ENCODE measurements at places on chromosomes 3 and 15.

GRCh38 chr3:52095990-52096775 lies 39.8 kb upstream of the DUSP7 start:
- DNase-seq: no peak

- DNase-seq: no peak
Observed at GRCh38 chr3:105542282-105543019, 175.7 kb downstream of the ALCAM start.

- DNase-seq: no peak
Observed at GRCh38 chr3:55307622-55308021, 179.5 kb downstream of the WNT5A start.

DNA sequence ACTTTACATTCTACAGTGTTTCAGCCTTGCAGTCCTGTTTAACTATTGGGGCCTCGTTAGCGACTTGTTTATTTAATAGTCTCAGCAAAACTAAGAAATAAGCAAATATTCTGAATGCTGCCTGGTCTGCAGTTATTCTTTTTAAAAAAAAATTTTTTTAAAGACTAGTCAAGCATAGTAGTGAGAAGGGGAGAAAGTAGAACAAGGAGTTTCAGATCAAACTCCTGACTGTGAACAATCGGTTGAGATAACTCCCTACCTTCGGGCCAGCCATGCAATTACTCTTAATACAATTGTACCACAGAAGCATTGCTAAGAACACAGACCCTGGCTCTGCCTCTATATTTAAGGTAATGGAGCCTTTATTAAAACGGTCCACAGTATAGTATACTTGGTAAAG lies 5.8 kb upstream of the DUT start:
- no peak for DNase-seq

- peak; percentile 28 for DNase-seq
Observed at GRCh38 chr3:52299879-52300611, 12.4 kb downstream of the GLYCTK start.

DNA sequence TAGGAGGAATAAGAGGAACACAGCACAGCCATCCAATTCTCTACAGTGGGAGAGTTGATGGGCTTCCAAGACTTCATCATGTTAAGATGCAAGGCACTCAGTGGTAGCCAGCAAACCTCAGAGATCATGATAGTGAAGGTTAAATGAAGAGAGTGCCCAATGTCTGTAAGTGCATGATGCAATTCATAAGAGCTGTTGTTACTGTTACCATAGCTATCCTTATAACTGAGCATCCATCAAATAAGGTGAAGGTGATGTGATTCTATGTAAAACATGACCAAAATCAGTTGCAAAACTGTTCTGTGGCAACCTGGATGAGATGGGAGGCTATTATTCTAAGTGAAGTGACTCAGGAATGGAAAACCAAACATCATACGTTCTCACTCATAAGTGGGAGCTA lies 289.7 kb downstream of the MAGI1 start:
- no peak for DNase-seq

DNA sequence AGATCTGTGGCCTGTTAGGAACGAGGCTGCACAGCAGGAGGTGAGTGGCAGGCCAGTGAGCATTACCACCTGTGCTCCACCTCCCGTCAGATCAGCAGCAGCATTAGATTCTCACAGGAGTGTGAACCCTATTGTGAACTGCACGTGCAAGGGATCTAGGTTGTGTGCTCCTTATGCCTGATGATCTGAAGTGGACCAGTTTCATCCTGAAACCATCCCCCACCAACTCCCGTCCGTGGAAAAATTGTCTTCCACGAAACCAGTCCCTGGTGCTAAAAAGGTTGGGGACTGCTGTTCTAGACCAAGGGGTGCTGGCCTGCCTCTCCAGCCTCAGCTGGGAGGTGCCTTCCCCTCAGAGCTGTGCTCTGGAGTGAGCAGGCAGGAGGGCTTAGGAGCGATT lies 61.4 kb downstream of the RPLP1 start:
- no peak for DNase-seq

GRCh38 chr15:100588638-100589242 lies 13.2 kb downstream of the LINS1 start:
- peak; percentile 35 for DNase-seq

DNA sequence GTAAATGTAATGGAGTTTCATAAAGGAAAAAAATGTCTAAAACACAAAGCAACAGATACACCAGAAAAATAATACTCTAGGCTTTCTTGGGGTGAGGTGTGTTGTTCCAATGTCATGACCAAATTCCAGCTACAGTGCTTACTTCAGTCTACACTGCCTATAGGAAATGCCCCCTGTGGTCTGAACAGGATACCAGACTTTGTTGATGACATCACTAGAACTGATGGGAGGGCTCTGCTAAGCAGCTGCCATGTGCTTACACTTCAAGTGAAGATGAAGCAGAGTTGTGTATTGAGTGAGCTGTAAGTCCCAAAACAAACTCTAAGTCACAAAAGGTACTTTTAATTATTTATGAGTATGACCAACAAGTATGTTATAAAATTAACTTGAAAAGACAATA lies 456.1 kb upstream of the IL12A start:
- peak; percentile 17 for DNase-seq

DNA sequence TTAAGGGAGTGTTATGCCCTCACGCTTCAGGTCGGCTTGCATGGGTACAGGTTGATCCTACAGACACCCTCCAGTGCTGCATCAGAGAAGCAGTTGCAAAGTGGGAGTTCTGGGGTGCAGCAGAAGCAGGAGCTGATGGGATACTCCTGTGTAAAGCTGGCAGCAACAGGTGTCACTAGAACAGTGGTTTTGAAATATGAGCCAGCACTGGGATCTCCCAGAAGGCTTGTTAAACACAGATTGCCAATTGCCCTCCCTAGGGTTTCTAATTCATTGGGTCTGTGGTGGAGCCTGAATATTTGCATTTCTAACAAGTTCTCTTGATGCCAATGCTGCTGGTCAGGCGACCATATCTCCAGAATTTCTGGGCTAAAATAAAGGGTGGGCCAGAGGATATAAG lies 350.4 kb downstream of the CLSTN2 start:
- DNase-seq: no peak

- DNase-seq: peak; percentile 40
Observed at GRCh38 chr3:184134746-184135148, 411 bp upstream of the EIF2B5 start.

GRCh38 chr3:16369276-16369675 lies 104.3 kb downstream of the OXNAD1 start:
- no peak for DNase-seq

DNA sequence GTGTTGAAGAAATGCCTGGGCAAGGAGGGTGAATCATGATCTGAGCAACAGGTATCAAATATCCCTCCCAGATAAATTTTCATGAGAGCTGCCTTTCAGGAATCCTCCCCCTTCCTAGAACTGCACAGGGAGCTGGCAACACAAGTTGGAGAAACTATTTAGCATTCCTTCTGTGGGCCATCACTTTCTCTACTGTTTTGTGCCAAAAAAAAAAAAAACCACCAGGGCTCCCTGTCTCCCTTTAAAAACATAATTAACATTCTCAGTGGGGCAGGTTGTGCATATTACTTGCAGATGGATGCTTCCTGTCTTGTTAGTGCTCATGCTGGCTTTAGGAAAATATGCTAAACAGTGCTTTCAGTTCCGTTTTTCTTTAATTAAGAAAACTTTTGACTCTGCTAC lies 234.9 kb upstream of the LMCD1 start:
- DNase-seq: no peak

DNA sequence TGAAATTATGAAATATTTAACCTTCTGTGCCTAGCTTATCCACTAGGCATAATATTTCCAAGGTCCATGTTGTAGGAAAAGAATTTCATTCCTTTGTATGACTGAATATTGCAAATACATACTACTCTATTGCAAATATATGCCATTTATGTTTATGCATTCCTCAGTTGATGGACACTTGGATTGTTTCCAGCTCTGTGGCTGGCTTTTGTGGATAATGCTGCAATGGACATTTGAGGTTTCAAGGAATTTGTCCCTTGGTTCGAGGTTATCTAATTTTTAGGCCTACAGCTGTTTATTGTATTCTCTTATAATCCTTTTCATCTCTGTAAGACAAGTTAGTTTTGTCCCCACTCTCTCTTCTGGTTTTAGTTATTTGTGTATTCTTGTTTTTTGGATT lies 7.7 kb upstream of the AADACL2 start:
- DNase-seq: peak; percentile 54

GRCh38 chr3:9883706-9884554 lies 3.9 kb upstream of the CIDEC start:
- DNase-seq: peak; percentile 78

DNA sequence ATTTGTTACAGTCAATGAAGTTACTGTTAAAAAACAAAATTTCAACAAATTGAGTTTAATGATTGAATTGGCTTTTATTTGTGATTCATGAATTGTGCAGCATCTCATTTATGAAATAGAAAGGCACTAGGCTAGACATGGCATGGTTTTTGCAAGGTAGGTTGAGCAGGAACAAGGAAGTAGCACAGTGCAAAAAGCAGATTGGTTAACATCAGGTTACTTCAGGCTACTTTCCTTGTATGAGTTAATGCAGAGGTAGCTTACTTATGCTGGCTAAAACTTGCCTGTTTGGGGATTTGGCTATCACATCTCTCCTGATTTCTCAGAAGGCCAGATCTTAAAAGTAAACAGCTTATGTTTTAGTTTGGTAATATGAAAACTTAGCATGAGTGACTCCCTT lies 23.0 kb upstream of the SV2B start:
- DNase-seq: no peak

- no peak for DNase-seq
Observed at GRCh38 chr3:126758026-126758425, 54.0 kb downstream of the CHCHD6 start.

GRCh38 chr3:124845406-124845805 lies 41.8 kb downstream of the ITGB5 start:
- DNase-seq: peak; percentile 93

GRCh38 chr3:175149675-175150074 lies 290.5 kb downstream of the NAALADL2 start:
- no peak for DNase-seq

- no peak for DNase-seq
Observed at GRCh38 chr3:133478624-133479023, 78.8 kb downstream of the BFSP2 start.

DNA sequence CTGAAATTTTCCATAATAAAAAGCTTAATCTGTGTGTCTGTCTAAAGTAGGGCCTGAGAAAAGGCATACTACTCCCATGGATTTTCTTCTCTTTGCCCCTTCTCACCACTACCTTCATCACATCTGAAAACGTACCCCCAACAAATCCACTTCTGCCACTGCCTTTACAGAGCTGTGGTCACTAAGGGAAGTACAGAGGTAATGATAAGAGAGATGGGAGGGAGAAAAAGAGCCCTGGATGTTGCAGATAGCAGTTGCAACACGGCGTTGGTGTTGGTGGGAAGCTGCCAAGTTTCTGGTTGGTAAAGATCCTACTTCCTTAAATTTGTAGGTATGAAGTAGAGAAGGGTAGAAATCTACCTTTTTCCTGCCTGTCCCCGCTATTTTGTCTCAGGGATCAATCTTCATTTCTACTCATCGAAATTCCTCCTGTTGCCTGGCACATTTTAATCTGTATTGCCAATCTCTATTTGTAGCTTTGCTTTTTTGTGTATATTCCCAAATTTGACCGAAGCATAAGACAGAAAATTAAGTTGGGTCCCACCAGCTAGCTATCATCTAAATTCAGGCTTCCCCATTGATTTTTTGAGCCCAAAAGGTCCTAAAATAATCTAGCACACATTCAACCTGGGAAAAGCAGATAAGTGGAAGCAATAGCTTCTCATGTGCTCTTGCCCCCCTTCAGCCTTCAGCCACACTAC lies 102.9 kb downstream of the TFDP2 start:
- DNase-seq: no peak

GRCh38 chr3:168581771-168582225 lies 486.1 kb upstream of the GOLIM4 start:
- no peak for DNase-seq

GRCh38 chr15:89836267-89837133 lies 21.8 kb upstream of the ANPEP start:
- DNase-seq: peak; percentile 95

GRCh38 chr3:148512648-148513047 lies 185.1 kb upstream of the AGTR1 start:
- DNase-seq: no peak

- peak; percentile 80 for DNase-seq
Observed at GRCh38 chr3:5016211-5017161, 37.2 kb downstream of the BHLHE40 start.

DNA sequence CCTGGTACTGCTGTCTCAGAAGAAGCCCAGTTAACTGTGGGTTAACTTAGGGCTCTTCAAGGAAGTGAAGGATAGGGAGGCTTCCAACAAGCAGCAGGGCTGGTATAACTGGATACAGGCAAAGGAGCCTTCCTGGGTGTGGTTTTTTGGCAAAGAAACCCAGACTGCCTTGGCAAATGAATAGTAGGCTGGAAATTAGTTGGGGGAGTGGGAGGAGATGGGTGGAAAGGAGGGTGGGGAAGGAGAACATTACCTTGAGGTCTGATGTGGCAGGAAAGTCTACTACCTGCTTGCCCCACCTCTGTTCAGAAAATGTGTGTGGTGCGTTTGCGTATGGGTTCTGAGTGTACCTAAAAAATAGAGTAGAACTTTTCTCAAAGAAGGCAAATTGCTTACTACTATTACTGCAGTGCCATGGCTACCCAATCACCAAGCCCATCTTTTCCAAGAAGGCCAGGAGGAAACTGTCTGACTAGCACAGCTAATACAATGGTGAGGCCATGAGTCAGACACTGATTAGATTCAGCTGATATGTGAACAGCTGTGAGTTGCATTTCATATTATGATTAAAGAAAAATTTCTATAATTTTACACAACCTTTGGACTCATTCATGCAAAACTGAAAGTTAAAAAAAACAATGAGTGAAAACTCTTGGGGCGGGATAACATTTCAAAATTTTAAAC lies 55.2 kb downstream of the SPTSSB start:
- DNase-seq: no peak

DNA sequence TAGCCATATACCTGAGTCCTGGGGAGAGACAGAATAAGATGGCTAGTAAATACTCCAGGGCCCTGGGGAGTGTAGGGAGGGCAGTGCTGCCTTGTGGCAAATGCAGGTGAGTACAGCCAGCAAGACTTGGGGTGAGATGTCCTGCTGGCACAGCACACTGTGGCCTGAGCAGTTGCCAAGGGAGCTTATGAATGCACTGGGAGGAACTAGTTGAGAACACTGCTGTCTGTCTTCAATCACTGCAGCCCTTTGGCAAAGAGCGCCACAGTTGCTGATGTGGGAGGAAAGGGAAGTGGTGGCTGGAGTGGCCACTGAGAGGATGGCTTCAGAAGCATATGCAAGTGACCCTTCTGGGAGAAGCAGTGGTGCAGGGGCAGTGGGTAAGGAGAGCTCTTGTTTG lies 264.6 kb downstream of the RORA start:
- DNase-seq: no peak

- DNase-seq: no peak
Observed at GRCh38 chr15:41952013-41952563, 20.3 kb downstream of the EHD4 start.

- DNase-seq: no peak
Observed at GRCh38 chr3:186544281-186544680, at the start of gene CRYGS. Gene CRYGS, minus strand, starts transcription at chr3:186544380. Its CDS starts 54 bp downstream, at chr3:186544326.
